ENCODE measurements at places on chromosomes 7 and 10.

DNA sequence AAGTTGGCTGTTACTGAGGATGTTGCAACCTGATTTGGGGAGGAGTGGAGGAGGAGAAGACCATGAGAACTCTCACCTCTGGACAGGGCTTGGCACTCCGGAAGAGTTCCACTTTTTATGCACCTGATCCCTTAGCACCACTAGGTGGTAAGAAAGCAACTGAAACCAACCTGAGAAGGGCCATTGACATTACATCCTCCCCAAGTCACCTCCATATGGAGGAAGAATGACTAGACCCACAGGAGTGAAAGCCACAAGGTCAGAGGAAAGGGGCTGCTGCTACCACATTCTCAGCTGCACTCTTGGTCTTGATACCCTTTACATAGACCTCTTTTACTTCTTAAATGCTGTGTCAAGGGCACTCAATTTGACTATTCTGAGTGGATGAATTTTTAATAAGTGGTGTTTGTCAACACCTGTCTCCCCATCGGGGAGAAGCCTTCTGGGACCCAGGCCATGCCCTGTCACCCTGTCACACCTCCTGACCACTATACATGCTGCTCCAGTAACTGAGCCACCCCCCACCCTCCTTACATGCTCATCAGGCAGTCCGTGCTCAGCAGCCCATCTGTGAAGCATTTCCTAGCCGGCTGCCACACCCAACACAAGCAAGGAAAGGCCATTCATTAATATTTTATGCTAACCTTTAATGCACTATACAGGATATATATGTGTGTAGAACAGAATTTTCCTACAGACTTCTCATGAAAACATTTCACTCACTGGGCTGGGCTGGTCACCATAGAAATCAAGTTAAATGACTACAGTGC lies 362.9 kb downstream of the GFRA1 start:
- DNase-seq = no peak

DNA sequence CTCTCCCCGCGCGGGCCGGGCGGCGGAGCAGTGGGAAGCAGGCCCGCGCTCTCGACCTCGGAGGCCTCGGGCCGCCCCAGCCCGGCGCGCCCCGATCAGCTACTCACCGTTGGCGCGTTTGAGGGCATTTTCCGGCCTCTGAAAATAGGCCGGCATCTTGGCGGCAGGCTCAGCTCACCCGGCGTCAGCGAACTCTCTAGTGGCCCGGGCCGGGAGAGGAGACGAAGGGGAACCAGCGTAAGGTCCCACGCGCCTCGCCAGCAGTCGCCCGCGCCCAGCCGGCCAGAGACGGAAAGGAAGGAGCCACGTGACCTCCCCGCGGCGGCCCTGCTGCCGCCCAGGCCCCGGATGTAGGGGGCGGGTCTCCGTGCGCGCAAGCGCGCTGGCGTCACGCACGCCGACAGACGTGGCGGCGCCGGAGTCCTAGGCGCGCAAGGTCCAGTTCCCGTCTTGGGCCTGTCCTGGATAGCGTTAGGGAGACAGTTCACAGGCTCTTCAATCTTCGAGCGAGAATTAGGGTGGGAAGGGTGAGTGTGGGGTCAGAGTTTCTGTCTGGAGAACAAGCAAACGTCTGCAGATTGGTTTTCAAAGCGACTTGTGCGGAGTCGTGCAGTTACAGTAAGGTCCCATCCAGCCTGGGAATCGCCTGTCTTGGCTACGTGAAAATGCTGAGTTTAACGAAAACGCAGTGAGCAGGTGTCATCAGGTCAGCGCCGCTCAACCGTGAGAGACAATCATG lies at the start of gene EIF3A:
Gene EIF3A, minus strand, starts transcription at position 297 of the 739 bp plus-strand sequence. Its CDS starts 141 bp downstream, at position 156.
- DNase-seq = peak; percentile 96

- no peak for DNase-seq
These were observed 125.0 kb upstream of the GJD4 start for GRCh38 chr10:35480142-35480541.

DNA sequence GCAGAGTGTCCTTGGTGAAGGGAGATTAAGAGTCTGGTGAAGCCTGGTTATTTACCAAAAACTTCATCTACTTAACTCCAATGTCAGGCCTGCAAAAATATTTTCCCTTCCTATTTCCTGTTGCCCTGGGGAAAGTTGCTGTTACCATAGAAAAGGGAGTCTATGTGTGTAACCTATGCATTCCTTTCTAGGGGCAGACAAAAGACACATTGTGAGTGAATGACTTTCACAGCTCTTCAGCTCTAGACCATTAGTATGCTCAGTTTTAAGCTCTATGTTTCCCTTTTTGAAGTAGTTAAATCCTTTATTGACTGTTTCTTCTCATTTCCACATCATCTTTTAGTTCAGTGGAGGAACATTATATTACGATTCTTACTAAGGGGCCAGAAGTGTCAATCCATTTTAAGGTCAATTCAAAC lies 45.6 kb upstream of the SGCE start:
- DNase-seq = no peak

DNA sequence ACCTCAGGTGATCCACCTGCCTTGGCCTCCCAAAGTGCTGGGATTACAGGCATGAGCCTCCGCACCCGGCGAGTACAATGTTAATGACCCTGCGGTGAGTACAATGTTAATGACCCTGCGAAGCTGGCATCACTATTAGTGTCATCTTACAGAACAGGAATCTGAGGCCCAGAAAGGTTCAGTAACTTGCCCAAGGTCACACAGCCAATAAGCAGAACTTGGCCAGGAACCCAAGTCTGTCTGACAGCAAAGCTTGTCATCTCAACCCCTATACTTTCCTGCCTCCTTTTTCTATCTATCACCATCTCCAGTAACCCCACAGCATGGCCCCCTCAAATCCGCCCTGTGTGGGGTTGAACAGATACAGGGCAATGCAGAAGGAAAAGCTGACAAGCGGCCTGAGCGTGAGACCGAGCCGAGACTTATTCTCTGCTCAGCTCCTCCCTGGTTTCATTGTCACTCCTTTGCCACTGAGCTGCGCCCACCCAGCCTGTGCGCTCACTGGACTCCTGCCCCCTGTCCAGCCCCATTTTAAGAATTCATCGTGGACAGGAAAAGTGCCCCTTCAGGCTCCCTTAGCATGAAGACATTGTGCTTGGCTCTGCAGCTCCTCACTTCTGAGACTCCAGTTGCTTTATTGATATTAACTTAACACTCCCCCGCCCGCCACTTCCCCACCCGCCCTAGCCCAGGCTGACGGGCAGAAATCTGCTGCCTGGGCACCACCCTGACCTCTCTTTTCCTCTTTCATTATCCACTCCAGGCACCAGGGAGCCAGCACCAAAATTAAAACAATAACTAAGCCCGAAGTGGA lies 58.1 kb upstream of the LBX1 start:
- no peak for DNase-seq

DNA sequence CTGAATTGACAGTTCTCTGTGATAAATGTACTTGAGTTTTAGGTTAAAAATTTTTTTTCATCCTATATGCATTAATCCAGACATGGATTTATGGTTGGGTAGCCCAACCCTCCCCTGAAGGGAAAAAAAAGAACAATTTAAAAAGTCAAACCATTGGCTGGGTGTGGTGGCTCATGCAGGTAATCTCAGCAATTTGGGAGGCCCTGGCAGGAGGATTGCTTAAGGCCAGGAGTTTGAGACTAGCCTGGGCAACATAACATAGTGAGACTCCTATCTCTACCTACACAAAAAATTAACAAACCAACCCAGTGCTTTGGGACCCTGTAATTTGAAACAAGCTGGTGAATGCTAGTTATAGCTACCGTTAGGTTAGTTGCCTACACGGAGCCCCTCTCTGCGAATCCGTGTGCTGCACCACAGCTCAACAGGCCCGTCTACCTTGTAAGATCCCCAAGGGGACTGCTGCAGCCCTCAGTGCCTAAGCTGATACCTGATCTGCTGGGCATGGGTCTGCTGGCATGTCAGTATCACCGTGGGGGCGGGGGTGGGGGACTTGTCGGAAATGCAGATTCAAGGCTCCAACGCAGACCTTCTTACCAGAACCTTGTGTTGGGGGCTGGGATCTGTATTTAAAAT lies 32.8 kb downstream of the TSPAN14 start:
- DNase-seq = no peak

DNA sequence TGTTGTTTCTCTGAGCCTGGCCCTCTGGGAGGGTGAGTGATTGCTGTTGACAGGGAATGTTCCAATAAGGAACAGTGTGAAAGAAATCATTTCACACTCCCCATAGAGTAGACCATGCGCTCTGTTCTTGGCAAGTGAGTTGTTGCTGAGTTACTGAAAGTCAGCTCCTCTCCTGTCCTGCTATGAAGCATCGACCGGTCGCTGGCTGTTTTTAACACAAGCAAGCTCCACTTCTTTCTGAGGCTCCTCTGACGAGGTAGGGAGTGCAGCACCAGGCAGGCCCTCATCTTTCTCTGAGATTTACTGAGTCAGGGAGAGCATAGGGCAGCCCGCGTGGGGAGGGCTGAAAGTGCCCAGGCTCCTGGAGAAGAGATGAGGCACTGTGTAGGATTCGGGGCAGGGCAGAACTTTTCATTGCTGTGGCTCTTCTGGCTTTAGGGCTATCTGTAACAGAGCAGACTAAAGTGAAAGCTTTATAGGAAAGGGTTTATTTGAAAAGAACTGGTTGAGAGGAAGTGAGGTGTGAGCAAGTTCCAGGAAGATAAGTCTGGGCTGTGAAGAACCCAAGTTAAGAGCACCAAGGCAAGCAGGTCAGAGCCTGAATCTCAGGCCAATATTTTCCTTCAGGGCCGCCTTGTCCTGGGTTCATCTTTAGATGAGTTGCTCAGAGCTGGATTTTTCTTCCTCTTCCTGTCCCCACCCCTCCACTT lies 332.2 kb downstream of the CCSER2 start:
- DNase-seq = no peak

DNA sequence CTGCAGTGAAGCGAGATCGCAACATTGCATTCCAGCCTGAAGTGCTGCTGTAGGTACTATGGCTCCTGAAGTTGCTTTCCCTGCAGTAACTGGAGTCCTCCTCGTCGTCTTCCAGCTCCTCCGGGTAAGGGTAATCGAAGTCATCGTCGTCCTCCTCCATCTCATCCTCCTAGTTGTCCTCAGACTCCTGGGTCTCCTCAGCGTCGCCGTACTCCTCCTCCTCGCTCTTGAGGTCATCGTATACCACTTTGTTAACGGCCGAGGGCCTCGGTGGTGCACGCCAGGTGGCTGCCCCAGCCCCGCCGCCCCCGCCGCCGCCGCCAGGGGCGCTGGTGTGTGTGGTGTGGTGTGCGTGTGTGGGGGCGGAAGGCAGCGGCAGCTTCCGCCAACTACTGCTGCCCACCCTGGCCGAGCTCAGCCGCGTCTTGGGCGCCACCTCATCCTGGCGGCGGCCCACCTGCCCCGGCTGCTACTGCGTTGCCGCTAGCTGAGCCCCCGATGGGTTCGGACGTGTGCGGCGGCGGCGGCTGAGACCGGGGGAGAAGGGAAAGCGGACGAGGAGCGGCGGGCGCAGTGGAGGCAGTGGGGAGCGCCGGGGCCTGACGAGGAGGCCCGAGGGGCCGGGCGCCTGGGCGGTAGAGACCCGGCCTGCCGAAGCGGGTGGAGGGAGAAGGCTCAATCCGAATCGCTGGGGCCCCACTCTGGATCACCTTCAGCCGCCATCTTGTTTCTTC lies 11.8 kb upstream of the ACBD5 start:
- peak; percentile 92 for DNase-seq

GRCh38 chr10:20957744-20958143 lies 60.6 kb upstream of the NEBL start:
- DNase-seq = no peak

DNA sequence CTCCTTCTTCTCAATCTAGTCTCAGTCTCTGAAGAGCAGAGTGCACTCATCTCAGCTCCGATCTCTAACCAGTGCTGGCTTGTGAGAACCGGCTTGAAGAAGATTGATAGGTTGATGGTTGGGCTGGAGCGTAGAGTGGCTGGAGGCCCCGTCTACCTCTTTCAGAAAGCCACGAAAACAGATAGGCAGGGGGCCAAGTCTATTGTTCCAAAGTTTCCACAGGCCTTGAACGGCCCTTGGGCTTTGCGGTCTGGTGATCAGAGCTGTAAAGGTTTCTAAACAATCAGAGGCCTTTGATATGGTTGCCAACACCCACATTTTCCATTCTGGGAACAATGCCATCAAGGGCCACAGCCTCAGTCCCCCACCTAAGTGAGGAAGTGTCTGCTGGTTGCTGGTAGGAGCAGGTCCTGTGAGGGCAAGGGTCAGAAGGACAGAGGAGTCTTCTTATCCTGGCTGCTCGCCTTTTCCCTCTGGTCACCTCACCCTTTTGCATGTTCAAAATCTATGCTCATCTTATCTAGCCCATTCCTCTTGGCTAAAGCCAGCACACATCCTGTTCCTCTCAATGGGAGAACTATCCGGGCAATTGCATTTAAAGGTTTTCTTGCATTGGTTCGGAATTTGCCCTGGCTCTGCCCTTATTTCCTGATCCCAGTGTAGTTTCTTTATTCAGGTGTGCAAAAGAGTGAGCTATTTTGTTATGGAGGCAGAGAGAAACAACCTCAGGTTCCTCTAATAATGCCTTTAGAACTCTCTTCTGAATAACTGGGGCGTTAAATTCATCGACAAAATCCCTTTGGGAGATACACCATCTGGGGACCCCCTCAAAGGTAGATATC lies 70.3 kb upstream of the KMT2E start:
- peak; percentile 93 for DNase-seq

DNA sequence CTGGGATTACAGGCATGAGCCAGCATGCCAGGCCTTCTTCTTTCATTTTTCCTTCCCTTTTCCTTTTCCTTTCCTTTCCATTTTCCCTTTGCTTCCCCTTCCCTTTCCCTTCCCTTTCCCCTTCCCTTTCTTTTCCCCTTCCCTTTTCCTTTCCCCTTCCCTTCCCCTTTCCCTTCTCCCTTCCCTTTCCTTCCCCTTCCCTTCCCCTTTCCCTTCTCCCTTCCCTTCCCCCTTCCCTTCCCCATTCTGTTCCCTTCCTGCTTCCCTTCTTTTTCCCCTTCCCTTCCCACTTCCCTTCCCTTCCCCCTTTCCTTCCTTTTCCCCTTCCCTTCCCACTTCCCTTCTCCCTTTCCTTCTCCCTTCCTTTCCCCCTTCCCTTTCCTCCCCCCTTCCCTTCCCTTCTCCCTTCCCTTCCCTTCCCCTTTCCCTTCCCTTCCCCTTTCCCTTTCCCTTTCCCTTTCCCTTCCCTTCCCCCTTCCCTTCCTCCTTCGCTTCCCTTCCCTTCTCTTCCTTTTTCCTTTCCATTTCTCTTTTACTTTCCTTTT lies 712.2 kb upstream of the POM121L12 start:
- no peak for DNase-seq

GRCh38 chr7:139600306-139600705 lies 76.8 kb downstream of the CLEC2L start:
- no peak for DNase-seq

DNA sequence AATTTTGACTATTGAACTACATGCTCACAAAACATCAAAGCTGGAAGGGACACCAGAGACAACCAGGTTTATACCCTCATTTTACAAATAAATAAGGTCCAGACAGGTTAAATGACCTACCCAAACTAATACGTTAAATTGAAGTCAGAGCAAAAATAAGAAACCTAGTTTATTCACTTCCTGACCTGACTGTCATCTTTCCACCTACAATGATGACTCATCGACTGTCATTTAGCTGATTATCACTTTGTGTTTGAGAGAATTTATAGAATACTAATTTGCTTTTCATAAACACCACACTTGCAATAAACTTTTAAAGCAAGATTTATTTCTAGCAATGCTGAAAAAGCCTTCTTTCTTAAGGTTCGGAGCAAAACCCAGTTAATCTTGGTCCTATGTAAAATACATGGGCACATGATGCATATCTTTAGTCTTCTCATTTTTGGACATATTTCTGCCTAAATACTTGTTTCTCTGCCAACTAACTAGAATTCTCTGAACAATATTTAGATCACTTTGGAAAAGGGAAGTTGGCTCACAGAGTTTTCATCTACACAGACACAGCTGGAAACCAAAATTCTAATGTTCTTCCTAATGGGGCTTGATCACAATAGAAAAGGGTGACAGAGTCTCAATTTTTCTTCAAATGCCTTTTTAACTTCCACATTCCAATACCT lies 16.7 kb upstream of the LRRN3 start:
- no peak for DNase-seq
